ENCODE measurements at places on chromosomes 5 and 9.
A peak's percentile ranks its signal among the peaks of the same experiment; 100 is the strongest.

DNA sequence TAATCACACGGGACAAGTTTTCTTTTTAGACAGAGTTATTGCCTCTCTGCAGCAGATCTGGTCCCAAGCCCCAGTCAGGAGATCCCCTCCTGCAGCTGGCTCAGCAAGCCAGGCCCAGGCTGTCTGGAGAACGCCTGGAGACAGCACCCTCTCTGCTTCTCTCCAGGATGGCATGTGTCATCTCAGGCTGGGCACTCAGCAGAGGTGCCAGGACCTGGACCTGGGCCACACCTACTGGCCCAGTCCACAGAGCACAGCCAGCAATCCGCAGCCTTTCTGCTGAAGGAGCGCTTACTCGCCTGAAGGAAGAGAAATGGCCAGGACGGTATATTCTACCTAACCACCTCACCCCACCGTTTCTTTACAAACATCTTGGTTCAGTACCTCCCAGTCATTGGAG is 4.7 kb upstream of the TBC1D9B start:
- no peak for DNase-seq

- DNase-seq = no peak
These were observed 60.8 kb upstream of the KLF9 start for GRCh38 chr9:70475211-70475610.

- no peak for DNase-seq
These were observed 102.1 kb upstream of the SSBP2 start for GRCh38 chr5:81853030-81853357.

DNA sequence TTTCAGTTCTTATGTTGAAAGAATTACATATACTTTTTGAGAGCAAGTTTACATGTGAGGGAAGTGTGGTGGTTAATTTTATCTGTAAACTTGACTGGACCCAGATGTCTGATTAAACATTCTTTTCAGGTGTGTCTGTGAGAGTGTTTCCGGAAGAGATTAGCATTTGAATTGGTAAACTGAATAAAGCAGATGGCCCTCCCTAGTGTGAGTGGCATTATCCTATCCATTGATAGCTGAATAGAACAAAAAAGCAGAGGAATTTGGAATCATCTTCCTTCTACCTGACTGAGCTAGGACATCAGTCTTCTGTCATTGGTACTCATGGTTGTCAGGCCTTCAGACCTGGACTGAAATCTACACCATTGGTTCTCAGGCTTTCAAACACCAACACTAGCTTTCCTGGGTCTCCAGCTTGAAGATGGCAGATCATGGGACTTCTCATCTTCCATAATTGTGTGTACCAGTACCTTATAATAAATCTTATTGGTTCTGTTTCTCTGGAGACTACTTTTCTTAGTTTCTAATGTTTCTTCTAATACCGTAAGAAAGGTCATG is 36.6 kb downstream of the NREP start:
- DNase-seq = no peak

- DNase-seq = no peak
These were observed 35.1 kb downstream of the DENND1A start for GRCh38 chr9:123894822-123895221.

GRCh38 chr5:75322066-75322465 is 15.0 kb upstream of the HMGCR start:
- DNase-seq = no peak

DNA sequence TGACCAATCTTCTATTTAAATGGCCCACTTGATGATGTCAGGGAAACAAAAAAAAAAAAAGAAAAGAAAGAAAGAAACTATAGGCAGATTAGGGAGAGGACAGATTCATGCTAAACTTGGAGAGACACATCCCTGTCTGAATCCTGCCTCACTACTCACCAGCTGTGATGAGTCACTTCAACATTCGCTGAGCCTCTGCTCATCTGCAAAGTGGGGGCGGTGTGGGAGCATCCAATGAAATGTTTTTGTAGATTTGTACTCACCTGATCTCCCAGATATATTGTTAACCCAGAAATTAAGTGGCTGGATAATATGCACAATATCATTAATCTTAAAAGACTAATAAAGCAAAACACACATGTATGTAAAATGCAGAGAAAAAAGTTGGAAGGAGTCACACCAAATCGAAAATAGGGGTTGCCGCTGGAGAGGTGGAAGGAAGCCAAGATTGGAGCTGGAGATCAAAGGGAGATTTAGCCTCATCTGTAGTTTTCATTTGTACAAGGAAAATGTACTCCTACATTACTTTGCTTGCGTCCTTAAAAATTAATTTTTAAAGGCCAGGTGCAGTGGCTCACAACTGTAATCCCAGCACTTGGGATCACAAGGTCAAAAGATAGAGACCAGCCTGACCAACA is 17.0 kb upstream of the ERGIC1 start:
- DNase-seq = no peak

DNA sequence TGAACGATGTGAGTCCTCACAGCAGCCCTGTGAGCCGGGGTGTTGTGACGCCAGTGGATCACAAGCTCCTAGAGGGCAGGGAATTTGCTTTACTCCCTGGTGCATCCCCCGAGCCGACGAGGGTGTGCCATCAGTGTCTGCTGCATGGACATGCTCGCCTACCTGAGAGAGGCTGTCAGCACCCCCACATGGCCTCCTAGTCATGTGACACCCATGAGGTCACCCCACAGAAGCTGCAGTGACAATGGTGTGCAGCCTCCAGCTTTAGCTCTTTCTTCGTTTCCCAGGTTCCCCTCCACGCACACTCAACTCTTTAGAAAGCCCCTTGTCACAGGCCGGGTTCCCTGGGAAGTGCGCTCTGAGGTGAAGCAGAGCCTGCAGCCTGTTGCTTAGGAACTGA is 19.8 kb upstream of the GABBR2 start:
- DNase-seq = no peak

DNA sequence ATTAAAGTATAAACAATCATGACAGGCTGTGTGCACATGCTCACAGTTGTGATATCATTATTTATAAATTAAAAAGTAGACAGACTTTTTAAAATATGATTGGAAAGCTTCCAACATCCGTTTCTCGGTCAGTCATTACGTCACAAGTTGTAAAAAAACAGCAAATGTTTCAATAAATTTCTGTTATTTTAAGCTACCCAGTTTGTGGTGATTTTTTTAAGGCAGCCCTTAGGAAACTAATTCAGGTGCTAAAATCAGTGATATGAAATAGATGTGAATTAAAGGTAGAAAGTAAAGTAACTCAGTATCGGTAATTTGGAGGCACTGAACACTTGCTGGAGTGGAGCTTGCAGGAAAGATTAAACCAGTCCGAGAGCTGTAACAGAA is 1.2 kb downstream of the CCNH start:
- DNase-seq = no peak

GRCh38 chr5:83548581-83548980 is 77.0 kb downstream of the VCAN start:
- no peak for DNase-seq

GRCh38 chr5:94694671-94695070 is 76.2 kb downstream of the SLF1 start:
- no peak for DNase-seq

DNA sequence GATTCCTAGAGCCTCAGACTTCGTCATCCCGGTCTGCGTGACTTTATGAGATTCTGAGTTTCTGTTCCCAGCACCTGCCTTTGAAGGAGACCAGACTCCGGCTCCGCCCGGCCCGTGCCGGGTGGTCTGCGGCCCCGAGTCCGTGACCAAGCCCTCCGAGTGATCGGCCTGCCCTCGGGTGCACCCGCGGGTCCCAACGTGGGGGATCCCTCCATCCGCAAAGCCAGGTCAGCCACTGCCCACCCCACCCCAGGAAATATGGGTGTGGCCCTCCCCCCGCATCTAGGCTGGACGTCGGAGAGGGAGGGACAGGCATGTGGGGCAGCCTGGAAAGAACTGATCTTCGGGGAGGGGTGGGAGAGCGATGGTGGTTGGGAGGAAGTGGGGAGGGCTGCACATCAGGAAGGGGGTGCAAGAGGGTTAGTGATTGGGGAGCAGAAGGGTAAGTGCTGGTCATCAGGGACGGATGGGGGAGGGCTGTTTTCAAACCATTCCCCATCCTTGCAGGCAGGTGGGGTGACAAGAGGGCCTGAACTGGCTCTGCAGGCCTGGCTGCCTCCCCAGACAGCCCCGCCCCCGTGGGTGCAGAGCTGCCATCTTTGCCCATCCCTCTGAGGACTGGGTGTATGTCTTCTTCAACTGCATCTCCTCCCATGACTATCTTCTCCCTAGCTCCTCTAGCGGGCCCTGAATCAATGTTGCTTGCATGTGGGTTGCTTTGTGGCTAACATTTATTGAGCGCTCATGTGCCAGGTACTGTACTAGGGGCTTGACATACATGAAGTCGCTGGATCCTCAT is 747 bp downstream of the LRSAM1 start:
- DNase-seq = no peak

GRCh38 chr5:33997331-33997983 is 10.4 kb downstream of the AMACR start:
- no peak for DNase-seq

DNA sequence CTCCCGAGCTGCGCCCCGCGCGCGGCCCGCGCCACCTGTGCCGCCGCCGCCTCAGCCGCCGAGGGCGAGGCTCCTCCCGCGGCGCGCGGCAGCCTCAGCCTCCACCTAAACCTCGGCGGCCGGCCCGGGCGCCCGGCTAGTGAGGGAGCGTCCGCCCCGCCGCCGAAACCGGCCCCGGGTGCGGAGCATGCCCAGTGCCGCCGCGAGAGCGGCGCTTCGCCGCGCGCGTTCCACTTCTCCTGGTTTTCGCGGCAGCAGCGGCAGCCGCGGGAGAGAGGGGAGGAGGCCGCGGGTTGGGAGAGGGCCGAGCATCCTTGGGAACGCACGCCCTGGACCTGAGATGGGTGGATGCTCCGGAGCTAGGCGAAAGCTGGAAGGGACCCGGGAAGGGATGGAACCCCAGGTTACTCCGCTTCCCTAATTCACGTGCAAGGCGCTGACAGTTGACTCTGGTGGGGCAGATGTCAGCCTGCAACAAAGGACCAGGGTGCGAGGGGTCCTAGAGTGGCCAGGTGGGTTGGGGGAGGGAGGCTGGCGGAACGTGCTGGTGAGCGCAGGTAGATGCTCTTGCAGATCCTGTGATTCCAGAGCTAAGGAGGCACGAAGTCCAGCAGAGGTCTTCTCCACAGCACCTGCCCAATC is at the start of gene CTNND2:
Gene CTNND2, minus strand, starts transcription at position 182 of the 642 bp plus-strand sequence. CDS start 593 bp downstream, outside the sequence.
- DNase-seq = peak; percentile 38

DNA sequence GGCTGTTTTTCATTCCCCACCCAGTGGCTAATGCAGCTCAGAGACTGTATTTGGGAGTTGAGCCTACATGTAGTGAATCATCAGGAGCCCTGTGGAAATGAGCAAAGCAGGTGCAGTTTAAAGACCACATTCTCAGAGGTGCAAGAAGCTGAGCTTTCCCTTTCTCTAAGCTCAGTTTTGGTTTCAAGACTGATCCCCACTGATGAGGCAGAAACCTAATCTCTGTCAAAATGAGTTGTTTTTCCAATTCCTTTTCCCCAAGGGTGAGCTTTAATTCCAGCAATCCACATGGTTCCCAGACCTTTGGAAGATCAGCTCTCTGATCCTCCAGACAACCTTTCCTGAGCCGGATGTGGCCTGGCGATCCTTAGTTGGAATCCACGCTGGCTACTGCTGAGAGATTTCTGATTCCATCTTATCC is 420.5 kb downstream of the EBF1 start:
- no peak for DNase-seq

- no peak for DNase-seq
These were observed 97.9 kb upstream of the RANBP6 start for GRCh38 chr9:6113312-6113711.

- no peak for DNase-seq
These were observed 414.8 kb downstream of the GADD45G start for GRCh38 chr9:90019626-90020025.

DNA sequence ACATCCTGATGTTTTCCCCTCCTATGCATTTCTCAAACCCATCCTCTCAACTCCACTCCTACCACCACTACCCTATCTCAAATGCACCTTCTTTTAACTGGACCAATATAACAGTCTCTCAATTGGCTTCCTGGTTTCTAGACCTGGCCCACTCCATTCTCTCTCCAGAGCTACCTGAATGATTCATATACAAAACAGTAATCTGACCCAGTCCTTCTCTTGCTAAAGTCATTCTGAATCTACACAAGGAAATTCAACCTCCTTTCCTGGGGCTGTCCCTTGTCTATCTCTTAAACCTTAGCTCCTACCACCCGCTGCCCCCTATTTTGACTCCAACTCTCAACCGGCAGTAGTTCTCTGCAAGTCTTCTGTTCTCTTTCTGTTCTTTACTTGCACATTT is 97.2 kb downstream of the PCSK1 start:
- DNase-seq = no peak

DNA sequence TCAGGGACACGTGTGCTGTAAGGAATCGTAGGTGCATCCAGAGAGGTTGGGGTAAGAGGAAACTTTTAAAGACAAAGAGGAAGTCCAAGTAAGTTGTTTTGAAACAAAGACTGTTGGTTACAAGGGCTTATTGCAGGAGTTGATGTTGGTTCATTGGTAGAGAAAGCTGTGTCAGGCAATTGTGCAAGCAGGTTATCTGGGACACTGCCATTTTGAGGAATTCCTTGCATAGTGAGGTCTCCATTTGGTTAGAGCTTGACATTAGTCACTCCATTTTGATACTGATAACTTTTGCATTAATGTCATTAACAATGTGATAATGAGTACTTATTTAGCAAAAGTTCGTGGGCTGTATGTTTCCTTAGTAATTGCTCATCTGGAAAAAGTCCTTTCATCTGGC is 24.9 kb downstream of the CNOT6 start:
- no peak for DNase-seq

- DNase-seq = no peak
These were observed 114.9 kb downstream of the INVS start for GRCh38 chr9:100213730-100214477.

- DNase-seq = no peak
These were observed 12.9 kb downstream of the OTULINL start for GRCh38 chr5:14594378-14595074.

DNA sequence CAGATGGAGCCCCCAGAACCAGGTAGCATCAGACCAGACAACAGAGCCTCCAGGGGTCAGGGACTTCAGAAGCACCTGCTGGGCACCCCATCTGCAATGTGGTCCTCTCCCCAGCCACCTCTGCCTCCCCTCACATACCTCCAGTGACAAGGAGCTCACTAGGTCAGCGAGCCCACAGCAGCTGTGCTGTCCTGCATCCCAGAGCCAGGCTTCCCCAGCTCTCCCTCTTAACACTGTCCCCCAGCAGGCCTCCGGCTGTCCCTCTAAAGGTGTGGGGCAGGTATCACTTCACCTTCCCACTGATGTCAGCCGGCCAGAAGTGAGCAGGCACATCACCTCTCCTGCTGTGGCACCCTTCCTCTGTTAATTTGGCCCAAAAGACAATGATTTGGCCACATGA is 83.6 kb downstream of the LMX1B start:
- DNase-seq = no peak

DNA sequence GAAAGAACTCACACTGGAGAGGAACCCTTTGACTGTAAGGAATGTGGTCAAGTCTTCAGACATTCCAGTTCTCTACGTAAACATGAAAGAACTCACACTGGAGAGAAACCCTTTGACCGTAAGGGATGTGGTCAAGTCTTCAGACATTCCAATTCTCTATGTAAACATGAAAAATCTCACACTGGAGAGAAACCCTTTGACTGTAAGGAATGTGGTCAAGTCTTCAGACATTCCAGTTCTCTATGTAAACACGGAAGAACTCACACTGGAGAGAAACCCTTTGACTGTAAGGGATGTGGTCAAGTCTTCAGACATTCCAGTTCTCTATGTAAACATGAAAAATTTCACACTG is 32.6 kb downstream of the MAPK9 start:
- DNase-seq = no peak

GRCh38 chr5:133284306-133284705 is 232.5 kb downstream of the HSPA4 start:
- DNase-seq = no peak

- DNase-seq = no peak
These were observed 66.3 kb upstream of the SPOCK1 start for GRCh38 chr5:137565450-137565849.

GRCh38 chr9:107176436-107177151 is 106.5 kb upstream of the RAD23B start:
- DNase-seq = no peak
